WTC11 (cell line): ENCODE measurements at places on chromosomes 1 and 21. TPM values are rescaled to one million over a fixed set of nuclear protein-coding genes. Genes with fewer than 3 reads are reported as not detected.

FCAMR gene
- not detected in 3 replicates for total RNA-seq

CEPT1 gene
- 29.3 to 38.1 TPM (median 33.8 TPM) in 3 replicates for total RNA-seq

WNT4 gene
- total RNA-seq: 0.69 to 0.85 TPM (median 0.70 TPM) in 3 replicates

SPATA17 gene
- 0.34 to 1.3 TPM (median 0.46 TPM) in 3 replicates for total RNA-seq

DNA sequence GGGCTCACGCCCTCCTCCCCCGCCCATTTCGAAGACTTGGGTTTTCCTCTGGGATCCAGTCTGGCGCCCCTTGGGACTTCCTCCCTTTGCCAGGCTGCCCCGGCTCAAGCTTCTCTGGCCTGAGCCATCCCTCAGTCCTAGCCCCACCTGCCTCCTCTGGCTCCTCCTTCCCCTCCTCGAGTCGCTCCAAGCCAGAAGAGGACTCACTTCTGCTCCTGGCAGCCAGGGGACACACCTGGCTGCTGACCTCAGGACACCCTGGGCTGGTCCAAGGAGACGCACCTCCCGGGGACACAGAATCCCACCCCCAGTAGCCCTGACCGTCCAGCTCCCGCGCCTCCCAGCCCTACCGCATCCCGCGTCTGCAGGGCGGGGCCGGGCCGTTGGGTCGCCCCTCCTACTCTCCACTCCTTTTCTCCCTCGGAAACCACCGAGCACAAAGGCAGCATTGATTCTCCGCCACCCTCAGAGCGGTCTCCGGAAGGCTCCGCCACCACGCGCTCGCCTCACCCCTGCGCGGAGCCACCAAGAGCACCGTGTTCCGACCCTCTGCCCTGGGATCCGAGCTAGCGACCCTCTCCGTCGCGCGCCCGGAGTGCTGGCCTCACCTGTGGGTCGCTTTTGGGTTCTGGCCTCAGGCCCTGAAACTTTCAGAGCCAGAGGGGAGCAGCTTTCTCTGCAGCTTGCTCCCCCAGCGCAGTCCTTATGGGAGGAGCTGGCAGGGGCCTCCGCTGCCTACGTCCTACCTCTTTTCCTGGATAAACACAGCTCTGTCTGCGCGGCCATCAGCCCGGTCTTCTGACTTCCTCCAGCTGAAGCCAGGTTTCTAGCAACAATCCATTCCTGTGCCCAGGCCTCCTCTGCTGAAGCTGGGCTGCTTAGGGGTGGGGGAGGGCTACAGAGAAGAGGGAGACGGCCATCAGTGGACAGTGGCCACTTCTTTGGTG lies at the start of gene C2CD4D:
Gene C2CD4D (minus strand): TSS at position 364 of the 947 bp plus-strand sequence. CDS start 831 bp downstream, outside the sequence.
- H3K27ac ChIP-seq: peak within 1 kb of the TSS; percentile 96
- peaks cover 3% of the 10 kb centered on the region; the same call in 1 of the 2 replicates for H3K36me3 ChIP-seq
- peak; percentile 82 for DNase-seq
- peak within 1 kb of the TSS; percentile 88 for H3K4me3 ChIP-seq

- no peak overlapping the region for H3K4me3 ChIP-seq
- no peaks in the 10 kb centered on the region for H3K4me1 ChIP-seq
- DNase-seq: no peak
- H3K36me3 ChIP-seq: no peaks in the 10 kb centered on the region
- H3K27ac ChIP-seq: no peak overlapping the region
Measured at GRCh38 chr1:228156515-228156881, 6.8 kb downstream of the GJC2 start.

DNA sequence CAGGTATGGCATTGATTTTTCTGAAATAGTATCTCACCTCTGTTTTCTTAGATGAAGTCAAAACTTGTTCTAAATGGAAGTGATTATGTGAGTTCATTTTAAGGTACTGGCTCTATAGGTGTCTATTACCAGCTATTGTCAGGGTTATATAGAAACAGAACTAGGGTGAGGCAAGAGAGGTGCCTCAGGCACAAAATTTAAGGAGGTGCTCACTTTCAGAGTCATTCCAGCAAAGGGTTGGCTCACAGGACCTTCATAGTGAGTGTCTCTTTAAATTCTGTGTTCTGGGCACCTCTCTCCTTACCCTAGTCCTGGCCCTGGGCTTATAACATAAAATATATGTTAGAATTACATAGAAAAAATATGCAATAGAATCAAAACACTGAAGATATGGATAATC lies 49.3 kb downstream of the KIAA0319L start:
- H3K4me3 ChIP-seq: no peak overlapping the region
- no peaks in the 10 kb centered on the region for H3K4me1 ChIP-seq
- peaks cover 18% of the 10 kb centered on the region for H3K36me3 ChIP-seq

- no peak overlapping the region for H3K4me3 ChIP-seq
- H3K27me3 ChIP-seq: no peaks in the 10 kb centered on the region; the same call in 1 of the 2 replicates
- peaks cover 7% of the 10 kb centered on the region for H3K4me1 ChIP-seq
- no peak overlapping the region for H3K27ac ChIP-seq
- H3K36me3 ChIP-seq: peaks cover 36% of the 10 kb centered on the region
Measured at GRCh38 chr1:12012560-12013316, 6.6 kb upstream of the MIIP start.

DNA sequence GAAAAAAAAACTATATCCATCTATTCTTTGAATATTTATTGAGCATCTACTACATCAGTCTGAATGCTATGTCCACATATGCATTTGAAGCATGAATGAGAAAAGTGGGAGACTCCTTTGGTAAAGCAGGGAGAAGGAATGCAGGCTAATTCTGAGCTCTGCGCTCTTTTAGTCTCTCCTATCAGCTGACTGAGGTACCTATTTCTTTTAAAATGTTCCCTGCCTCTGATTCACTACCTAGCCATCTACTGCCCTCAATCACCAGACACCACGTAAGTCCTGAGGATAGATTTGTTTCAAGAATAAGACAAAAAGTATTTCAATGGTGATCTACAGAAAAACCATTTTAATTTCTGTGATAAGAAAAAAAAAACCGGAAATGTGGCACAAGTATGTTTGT lies 3.8 kb upstream of the RGS13 start:
- no peaks in the 10 kb centered on the region for H3K27me3 ChIP-seq
- no peaks in the 10 kb centered on the region for H3K36me3 ChIP-seq
- peaks cover 13% of the 10 kb centered on the region for H3K4me1 ChIP-seq
- no peak for DNase-seq
- H3K27ac ChIP-seq: no peak overlapping the region
- no peak overlapping the region for H3K4me3 ChIP-seq

DNA sequence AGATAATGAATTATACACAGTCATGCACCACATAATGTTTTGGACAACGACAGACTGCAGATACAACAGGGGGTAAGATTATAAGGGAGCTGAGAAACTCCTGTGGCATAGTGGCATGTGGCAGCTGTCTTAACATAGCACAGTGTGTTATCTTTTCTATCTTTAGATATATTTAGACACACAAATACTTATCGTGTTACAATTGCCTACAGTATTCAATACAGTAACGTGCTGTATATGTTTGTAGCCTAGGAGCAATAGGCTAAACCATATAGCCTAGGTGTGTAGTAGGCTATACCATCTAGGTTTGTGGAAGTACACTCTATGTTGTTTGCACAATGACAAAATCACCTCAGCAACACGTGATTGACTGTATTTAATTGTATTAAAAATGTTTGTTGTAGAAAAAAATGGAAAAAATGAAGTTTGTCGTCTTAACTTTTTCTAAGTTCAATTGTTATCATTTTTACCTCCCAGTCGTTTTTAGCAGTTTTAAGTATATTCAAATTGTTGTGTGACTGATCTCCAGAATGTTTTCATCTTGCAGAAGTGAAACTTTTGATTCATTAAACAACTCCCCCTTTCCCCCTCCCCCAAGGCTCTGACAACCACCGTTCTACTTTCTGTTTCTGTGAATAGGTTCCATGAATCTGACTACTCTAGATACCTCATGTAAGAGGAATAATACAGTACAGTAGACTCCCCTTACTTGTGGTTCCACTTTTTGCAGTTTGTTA lies 351.0 kb upstream of the B3GALT2 start:
- H3K36me3 ChIP-seq: no peaks in the 10 kb centered on the region
- no peak overlapping the region for H3K27ac ChIP-seq
- H3K4me3 ChIP-seq: no peak overlapping the region
- H3K4me1 ChIP-seq: peaks cover 8% of the 10 kb centered on the region
- no peak for DNase-seq

- DNase-seq: no peak
- H3K27ac ChIP-seq: no peak overlapping the region
- H3K4me1 ChIP-seq: peaks cover 20% of the 10 kb centered on the region
Measured at GRCh38 chr1:204134103-204134502, 17.7 kb downstream of the ETNK2 start.

DNA sequence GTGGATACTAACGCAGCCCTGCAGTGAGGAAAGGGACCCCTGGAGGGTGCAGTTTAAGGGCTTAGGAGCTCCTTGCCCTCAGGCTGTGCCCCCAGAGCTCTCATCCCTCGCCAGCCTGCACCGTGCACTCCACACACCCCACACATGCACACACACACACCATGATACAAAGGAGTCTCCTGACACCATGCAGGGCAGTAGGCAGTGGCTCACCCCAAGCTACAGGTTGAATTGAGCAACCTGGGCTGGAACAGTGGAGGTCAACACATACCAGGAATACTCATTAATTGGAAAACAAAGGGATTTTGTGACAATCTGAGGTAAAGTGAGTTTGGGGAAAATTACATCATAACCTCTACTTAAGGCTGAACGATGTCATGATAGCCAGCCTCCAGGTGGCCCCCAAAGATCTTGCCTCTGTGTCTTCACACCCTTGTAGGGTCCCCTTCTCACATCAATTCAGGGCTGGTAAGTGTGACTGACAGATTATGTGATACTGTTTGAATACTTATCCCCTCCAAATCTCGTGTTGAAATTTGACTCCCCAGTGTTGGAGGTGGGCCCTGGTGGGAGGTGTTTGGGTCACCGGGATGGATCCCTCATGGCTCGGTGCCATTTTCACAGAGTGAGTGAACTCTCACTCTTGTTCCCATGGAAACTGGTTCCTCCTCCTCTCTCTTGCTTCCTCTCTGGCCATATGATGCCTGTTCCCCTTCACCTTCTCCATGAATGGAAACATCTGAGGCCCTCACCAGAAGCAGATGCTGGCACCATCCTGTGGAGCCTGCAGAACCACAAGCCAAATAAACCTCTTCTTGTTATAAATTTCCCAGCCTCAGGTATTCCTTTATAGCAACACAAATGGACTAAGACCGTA lies 111.0 kb upstream of the RAB4A start:
- DNase-seq: no peak
- H3K36me3 ChIP-seq: no peaks in the 10 kb centered on the region
- H3K27me3 ChIP-seq: no peaks in the 10 kb centered on the region; the same call in 1 of the 2 replicates
- no peak overlapping the region for H3K4me3 ChIP-seq

- no peak overlapping the region for H3K4me3 ChIP-seq
- no peaks in the 10 kb centered on the region for H3K4me1 ChIP-seq
- H3K27ac ChIP-seq: no peak overlapping the region
- peaks cover 58% of the 10 kb centered on the region for H3K27me3 ChIP-seq
- DNase-seq: no peak
Measured at GRCh38 chr1:2624735-2625300, 8.0 kb downstream of the MMEL1 start.

DNA sequence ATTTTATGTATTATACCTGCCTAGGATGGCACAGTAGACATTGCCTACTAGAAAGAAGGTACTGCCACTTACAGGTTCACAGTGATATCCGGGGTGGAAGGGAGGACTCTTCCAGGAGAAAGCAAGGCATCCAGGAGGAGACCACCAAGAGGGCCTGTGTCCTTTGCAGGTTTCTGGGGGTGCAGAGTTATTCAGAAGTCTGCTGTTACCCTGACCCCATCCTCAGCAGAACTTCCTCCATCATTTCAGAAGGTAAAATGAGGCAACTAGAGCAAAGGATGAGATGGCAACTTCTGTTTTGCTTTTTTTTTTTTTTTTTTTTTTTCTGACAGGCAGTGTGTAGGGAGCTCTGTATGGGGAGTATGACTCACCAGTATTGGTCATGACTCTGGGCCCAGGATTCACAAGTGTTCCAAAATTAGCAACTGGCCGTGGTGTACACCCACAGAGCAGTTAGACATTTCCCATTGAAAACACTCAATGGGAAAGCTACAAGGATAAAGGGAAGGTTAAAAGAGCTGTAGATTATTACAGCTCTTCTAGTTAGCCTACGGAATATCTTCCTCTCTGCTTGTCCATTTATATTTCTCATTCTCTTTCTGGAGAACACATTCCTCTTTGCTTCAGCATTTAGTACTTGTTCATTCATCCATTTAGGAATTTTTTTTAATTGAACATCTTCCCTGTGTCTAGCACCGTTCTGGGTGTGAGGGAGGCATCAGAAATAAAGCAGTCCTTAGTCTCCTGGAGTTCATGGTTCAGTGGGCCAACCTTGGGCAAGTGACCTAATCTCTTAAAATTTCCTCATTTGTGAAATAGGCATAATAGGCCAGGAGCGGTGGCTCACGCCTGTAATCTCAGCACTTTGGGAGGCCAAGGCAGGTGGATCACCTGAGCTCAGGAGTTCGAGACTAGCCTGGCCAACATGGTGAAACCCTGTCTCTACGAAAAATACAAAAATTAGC lies 50.5 kb upstream of the PPP2R5A start:
- no peak overlapping the region for H3K27ac ChIP-seq
- DNase-seq: no peak
- no peak overlapping the region for H3K4me3 ChIP-seq
- H3K4me1 ChIP-seq: no peaks in the 10 kb centered on the region
- H3K36me3 ChIP-seq: no peaks in the 10 kb centered on the region
- no peaks in the 10 kb centered on the region for H3K27me3 ChIP-seq

GRCh38 chr1:119132179-119132578 lies 8.3 kb downstream of the WARS2 start:
- H3K4me3 ChIP-seq: no peak overlapping the region
- no peak overlapping the region for H3K27ac ChIP-seq
- H3K27me3 ChIP-seq: no peaks in the 10 kb centered on the region
- DNase-seq: no peak

DNA sequence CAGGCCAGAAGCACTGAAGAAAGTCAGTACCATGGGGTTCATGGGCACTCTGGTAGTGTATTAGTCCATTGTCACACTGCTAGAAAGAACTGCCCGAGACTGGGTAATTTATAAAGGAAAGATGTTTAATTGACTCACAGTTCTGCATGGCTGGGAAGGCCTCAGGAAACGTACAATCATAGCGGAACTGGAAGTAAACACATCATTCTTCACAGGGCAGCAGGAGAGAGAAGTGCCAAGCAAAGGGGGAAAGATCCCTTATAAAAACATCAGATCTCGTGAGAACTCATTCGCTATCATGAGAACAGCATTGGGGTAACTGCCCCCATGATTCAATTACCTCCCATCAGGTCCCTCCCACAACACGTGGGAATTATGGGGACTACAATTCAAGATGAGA lies 20.2 kb upstream of the ROR1 start:
- no peak overlapping the region for H3K4me3 ChIP-seq
- peaks cover 10% of the 10 kb centered on the region for H3K4me1 ChIP-seq
- no peaks in the 10 kb centered on the region for H3K27me3 ChIP-seq
- no peak overlapping the region for H3K27ac ChIP-seq

GRCh38 chr1:196180847-196181593 lies 427.2 kb downstream of the KCNT2 start:
- H3K4me3 ChIP-seq: no peak overlapping the region
- DNase-seq: no peak
- H3K36me3 ChIP-seq: no peaks in the 10 kb centered on the region
- H3K4me1 ChIP-seq: peaks cover 5% of the 10 kb centered on the region

DNA sequence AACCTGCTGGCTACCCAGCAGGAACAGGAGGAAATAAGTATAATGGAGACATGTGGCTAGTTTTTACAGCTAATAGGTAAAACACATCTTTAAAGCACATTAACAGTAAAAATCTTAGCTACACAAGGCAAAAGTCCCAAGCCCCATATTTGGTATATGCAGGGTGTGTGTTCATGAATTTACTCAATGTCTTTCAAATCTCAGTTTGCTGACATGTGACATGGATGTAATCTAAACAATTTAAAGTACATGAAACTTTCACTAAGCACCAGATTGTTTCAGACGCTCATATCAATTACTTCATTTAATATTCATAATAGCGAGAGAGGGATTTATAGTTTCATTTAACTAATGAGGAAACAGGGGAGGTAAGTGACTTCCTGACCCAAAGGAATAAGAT lies 3.9 kb downstream of the TACSTD2 start:
- no peak overlapping the region for H3K4me3 ChIP-seq
- peaks cover 44% of the 10 kb centered on the region for H3K27me3 ChIP-seq
- H3K27ac ChIP-seq: no peak overlapping the region
- DNase-seq: no peak
- H3K36me3 ChIP-seq: peaks cover 5% of the 10 kb centered on the region
- H3K4me1 ChIP-seq: peaks cover 45% of the 10 kb centered on the region
